Ureter (tissue), 1 donor: ENCODE measurements at places on chromosomes 7 and 10. TPM values are rescaled to one million over a fixed set of nuclear protein-coding genes. Genes with fewer than 3 reads are reported as not detected.

Gene TMEM176A
- total RNA-seq, result 30.7 TPM

DNA sequence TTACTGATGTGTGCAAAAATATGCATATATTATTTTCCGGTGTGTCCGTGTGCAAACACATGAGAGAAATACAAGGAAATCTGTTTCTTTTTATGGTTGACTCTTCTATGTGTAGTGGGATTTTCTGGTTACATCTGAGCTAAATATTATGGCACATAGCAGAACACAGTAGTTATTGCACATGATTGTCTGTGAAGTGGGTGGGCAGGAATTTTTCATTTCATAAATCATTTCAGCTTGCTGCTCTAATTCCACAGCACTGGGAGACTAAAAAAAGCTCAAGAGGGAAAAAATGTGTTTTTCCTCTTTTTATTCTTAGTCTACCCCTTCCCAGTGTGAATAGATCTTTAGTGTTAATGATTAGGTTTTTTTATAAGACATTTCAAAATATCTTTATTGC, 197.9 kb downstream of the MBL2 start:
- DNase-seq, result no peak

GRCh38 chr7:7103343-7104313, 78.7 kb upstream of the C1GALT1 start:
- no peak for DNase-seq

DNA sequence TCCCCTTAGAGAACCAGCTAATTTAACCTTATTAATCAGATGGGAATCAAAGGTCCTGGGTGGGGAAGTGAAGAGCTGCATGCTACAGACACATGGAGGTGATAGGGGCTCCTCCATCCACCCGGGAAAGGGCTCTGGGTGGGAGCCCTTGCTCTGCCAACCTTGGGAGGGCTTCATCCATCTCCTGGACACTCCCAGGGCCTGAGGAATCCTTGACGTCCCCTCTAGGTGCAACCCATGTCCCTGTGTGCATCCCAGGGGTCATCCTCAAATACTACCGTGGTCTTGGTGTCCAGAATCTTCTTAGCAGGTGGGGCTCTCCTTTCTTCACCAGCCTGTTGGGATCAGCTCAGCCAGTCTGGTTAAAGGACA, 55.4 kb upstream of the IGFBP3 start:
- DNase-seq, result no peak

DNA sequence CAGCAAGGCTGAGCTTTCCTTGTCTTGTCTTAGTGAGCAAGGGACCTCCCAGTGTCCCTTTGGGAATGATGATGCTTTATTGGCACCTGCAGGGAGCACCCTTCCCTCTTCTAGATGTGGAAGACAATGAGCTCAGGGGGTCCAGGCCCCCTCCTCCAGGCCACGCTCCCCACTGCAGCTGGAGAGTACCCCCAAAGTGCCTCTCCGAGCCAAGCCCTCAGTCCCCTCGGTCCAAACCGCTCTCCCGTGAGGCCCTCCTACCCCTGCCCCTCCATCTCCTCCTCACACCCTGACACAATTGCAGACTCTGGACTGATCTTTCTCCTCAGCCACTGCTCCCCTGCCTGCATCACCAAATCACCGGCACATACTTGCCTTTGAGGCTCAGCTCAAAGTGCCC, 16.7 kb downstream of the RBP3 start:
- DNase-seq, result no peak

DNA sequence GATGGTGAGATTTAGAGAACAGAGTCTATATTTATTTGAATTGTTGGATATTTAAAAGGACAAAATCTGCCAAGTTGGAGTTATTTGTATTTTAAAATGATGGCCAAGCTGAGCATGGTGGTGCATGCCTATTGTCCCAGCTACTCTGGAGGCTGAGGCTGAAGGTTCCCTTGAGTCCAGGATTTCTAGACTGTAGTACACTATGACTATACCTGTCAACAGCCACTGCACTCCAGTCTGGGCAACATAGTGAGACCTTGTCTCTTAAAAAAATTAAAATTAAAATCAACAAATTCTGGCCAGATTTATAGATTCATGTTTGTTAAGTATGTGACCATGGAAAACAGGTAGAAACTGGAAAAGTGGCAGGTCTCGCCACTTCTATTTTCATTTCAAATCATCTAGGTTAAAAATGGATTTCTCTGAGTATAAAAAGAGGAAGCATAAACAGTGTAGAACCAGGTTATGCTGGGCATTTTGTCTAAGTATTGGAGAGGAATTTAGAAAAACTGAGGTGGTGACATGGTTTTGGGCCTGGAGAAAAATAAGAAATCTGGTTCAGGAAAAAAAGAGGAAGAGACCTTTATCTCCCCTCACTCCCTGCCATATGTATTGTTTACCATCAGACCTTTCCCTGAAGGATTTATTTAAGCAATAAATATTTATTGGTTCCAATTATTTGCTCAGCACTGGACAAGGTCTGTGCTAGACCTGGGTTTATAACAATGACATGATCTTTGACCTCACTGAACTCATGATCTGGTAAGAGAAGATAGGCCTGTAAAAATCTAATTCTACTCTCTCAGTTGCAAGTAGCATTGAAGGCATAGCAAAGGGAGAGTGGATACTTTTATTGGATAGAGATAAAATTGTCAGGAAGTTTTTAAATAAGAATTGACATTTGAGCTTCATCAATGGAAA, 134.2 kb downstream of the TSPAN12 start:
- no peak for DNase-seq

- DNase-seq, result peak; percentile 61
These were observed 60.6 kb upstream of the MSMB start for GRCh38 chr10:46106410-46107255.

DNA sequence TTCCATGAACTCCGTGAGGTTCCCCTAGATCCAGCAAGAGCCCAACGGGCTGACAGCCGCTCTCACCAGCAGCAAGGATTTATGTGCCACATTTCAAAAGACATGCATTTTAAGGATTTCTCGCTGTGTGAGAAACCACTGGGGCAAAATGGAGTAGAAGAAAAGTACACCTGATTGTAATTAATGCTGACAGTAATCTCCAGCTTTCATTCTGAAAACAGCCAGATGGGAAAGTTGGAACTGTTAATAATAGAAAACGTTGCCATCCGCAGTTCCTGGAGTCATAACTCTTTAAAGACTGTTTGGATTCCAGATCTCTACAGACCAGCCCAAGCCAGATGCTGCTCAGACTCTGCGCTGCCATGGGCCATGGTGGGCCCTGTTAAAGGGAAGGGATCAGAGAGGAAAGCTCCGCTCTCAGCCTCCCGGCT, 216.9 kb upstream of the GLI3 start:
- no peak for DNase-seq
